ENCODE measurements at places on chromosomes 2 and 18. TPM values are rescaled to one million over a fixed set of nuclear protein-coding genes. Genes with fewer than 3 reads are reported as not detected.

DNA sequence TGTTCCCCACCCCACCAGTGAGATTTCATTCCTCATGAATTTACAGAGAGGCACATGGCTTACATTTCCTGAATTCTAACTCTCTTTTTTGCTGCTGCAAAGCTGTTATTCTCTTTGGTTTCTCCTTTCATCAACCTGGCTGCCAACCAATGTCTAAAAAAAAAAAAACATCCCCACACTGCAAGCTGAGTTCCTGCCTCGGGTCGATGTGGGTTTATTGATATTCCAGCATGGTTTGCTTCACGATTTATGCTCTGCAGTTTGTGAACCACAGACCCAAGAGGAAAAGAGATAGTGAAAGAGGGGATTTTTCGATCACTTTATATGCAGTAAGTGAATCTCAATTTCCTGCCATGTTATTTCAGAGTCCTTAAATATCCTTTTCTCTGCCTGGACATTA lies 363.6 kb downstream of the LPIN1 start:
- DNase-seq: no peak

The RAX gene
- total RNA-seq: not detected

The UGT1A10 gene
- not detected for total RNA-seq

The ABHD1 gene
- 0.20 TPM for total RNA-seq

- DNase-seq: no peak
These were observed 199.5 kb downstream of the TWIST2 start for GRCh38 chr2:239047420-239047819.

GRCh38 chr2:28643911-28644334 lies 107.7 kb upstream of the PPP1CB start:
- DNase-seq: no peak

DNA sequence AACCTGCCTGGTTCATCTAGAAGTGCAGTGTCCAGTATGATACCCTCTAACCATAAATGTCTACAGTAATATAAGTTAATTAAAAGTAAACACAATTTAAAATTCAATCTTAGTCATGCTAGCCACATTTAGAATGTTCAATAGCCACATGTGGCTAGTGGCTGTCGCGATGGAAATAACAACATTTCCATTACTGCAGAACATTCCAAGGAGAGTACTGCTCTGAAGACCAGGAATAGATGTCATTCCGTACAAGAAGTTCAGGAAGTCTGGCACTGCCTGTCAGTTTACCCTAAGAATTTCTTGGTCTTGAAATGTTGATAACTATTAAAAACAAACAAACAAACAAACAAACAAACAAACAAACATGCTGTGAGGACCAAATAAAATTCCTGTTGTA lies 17.2 kb downstream of the LANCL1 start:
- no peak for DNase-seq

DNA sequence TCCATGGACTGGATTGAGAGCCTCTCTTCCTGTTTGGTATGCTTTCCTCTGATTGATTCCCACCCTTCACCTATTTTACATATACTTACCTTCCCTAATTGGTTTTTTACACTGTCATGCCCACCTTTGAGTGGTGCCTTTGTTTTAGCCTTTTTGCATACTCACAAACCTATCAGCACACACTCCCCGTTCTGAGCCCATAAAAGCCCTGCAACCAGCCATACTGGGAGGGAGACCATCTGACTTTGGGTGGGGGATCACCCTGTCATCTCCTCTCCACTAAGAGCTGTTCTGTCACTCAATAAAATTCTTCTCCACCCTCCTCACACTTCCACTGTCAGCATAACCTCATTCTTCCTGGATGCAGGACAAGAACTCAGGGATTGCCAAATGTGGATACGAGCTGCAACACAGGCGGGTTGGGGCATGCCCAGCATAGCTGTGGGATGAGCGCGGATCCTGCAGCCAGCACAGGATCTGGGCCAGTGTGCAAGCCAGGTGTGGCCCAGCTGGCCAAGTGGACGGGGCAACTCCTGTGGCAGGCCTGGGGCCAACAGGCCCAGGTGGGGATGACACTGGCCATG lies 9.4 kb upstream of the MOB1A start:
- DNase-seq: no peak

GRCh38 chr18:76995896-76996295 lies 136.7 kb downstream of the MBP start:
- DNase-seq: no peak

DNA sequence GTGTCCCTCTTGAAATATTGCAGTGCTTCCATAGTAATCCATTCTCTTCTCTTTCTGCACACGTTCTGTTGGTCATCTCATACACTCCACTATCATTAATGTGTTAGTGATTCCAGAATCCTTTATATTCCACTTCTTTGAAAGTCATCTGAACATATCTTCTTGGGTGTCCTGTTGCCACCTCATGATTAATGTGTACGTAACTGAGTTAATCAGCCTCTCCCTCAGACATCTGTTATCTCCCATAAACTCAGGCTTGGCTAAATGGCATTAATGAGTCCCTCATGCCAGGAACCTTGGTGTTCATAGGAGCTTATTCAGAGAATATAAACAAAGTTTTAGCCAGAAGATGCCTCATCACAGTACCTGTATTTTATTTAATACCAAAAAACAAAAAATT lies 126.4 kb downstream of the NCOA1 start:
- no peak for DNase-seq

DNA sequence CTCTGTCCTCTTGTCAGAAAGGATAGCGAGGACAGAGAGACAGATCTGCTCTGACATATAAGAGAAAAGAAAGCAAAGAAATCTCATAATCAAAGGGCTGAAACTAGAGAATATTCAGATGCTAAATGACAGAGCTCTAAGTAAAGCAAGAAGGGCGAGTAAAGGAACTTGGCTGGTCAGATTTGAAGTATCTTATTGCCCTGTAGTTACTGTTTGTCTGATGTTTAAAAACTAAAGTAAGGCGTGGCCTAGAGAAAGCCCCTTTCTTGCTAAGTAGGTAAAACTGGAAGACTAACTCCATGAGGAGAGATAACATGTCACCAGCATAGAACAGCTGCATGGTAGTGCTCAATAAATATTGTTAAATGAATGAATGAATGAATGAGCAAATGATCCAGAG lies 70.0 kb downstream of the CRACDL start:
- DNase-seq: no peak

- DNase-seq: peak; percentile 60
These were observed 265.7 kb downstream of the TCF4 start for GRCh38 chr18:55322178-55322735.

The DCDC2C gene
- not detected for total RNA-seq

The ERBB4 gene
- not detected for total RNA-seq

- DNase-seq: no peak
These were observed 31.5 kb upstream of the SMAD7 start for GRCh38 chr18:48982266-48982665.

DNA sequence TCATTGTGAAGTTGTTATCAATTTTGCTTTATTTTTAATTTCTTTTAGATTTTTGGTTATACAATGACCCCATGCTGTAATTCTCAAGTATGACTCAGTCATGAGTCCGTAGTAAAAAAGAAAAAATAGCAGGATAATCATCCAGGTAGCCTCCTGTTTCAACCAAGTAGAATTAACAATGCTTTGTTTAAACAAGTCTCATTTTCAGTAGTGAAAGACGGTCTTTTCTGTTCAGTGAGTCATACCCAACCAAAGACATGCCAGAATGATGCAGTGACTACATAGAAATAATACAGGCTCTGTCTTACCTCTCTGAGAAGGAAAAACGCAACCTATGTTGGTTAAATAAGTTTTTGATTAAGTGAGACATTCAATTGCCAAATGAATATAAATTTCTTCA lies 67.8 kb upstream of the DSC1 start:
- DNase-seq: no peak

The TDRD15 gene
- total RNA-seq: 0.58 TPM

Measured in activated B cell treated with CpG ODN at 0.5 μM for 24 hours (primary cell).